ENCODE measurements at places on chromosomes 6 and 20. TPM values are rescaled to one million over a fixed set of nuclear protein-coding genes. Genes with fewer than 3 reads are reported as not detected.

GRCh38 chr20:23231561-23232218, 118.9 kb upstream of the NXT1 start:
- no peak for DNase-seq

DNA sequence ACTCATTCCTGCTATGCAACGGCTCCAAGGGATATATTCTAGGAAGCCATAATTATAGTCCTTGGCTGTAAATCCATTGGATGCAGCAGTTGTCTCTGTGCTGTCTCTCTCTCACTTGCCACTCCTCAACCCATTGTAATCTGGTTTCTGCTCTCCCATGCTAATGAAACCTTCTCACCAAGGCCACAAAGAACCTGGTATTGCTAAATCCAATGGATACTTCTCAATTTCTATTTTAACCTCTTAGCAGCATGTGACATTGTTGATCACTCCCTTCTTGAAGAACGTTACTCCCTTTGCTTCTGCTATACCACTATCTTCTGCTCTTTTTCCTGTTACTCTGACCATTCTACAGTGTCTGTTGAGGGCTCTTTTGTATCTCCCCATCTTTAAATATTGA, 39.8 kb upstream of the GCLC start:
- DNase-seq, result no peak

DNA sequence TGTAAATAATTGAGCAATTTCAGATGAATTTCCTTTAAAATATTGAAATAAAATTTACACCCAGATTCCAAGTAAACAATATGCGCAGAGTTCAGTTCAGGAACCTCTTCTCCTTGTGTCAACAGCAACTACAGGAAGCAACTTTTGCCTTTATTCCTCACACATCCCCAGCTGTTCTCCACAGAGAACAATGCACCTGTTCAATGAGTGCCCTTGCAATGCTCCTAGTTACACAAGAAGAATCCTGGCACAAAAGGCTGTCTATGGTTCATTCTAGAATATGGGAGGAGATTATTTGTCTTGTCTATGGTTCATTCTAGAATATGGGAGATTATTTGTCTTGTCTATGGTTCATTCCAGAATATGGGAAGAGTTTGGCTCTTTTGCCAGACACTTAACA, 454.9 kb downstream of the BTBD3 start:
- DNase-seq, result no peak

- DNase-seq, result no peak
These were observed 158.3 kb upstream of the JAG1 start for GRCh38 chr20:10832141-10832540.

DNA sequence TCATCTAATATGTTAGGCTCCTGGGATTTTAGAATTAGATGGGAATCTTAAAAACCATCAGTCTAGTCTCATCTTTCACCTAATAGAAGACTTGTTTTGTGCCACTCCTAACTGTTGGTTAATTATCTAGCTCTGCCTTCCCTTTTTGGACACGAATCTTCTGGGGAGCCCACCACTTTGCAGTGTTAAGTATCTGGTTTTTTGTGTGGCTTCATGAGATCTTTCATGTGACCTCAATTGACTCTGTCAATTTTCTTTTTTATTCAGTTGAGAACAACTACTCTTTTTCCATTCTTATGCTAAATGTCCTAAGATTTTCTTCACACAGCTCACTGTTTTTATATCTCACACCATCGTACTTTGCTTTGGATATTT, 16.9 kb downstream of the TBPL1 start:
- DNase-seq, result no peak

DNA sequence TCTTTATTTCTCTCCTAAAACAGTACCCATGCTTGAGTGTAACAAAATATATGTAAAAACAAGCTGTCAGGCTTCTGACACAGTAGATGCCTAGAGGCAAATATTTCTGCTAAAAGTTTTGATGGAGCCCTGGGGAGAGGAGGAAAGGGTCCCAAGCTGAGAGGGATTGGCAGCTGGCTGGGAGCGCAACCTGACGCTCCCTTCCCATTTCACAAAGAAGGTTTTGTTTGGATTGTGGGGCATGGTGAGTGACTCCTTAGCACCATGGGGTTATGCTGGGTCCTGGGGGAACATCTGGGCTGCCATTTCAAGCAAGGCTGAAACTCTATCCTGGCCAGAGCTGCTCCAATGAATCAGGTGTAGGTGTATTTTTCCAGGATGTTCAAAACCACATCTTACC, 720.5 kb downstream of the MAFB start:
- no peak for DNase-seq

DNA sequence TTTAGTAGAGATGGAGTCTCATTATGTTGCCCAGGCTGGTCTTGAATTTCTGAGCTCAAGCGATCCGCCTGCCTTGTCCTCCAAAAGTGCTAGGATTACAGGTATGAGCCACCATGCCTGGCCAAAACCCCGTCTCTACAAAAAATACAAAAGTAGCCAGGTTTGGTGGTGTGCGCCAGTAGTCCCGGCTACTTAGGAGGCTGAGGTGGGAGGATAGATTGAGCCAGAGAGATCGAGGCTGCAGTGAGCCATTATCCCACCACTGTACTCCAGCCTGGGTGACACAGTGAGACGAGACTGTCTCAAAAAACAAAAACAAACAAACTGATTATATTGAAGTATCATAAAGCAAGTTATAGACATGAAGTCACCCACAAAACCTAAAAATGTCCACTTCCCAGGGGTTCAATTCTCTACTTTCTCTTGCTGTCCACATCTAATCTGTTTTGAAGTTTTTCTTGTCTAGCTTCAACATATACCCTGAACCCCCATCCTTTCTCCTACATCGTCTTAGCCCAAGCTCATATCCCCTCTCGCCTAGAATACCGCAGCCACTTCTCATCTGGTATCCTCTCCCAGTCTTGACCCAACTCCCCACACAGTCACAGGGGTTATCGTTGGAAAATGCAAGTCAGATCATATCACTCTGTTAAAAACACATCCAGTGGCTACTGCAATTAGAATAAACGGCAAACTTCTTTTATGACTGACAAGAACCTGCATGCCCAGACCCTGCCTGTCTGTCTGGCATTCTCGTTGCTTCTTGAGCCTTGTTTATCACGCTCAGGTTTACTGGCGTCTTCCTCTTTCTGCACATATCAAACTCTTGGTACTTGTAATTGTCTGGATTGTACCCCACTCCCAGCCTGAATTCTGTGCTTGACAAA, 20.1 kb upstream of the NCOA3 start:
- no peak for DNase-seq

HLA-DMA gene
- total RNA-seq, result 13.0 TPM

COL9A1 gene
- 0.77 TPM for total RNA-seq

SLC2A10 gene
- 19.4 TPM for total RNA-seq

All from endothelial cell (in vitro differentiated cells).